DMS 273 treated with DMSO at 0.1 percent for 48 hours (cell line): ENCODE measurements at places on chromosomes 5 and 9.

GRCh38 chr9:124858330-124859046 lies 3.3 kb downstream of the RPL35 start:
- DNase-seq = no peak

- DNase-seq = no peak
Measured at GRCh38 chr5:99973779-99974178, 561.4 kb upstream of the FAM174A start.

DNA sequence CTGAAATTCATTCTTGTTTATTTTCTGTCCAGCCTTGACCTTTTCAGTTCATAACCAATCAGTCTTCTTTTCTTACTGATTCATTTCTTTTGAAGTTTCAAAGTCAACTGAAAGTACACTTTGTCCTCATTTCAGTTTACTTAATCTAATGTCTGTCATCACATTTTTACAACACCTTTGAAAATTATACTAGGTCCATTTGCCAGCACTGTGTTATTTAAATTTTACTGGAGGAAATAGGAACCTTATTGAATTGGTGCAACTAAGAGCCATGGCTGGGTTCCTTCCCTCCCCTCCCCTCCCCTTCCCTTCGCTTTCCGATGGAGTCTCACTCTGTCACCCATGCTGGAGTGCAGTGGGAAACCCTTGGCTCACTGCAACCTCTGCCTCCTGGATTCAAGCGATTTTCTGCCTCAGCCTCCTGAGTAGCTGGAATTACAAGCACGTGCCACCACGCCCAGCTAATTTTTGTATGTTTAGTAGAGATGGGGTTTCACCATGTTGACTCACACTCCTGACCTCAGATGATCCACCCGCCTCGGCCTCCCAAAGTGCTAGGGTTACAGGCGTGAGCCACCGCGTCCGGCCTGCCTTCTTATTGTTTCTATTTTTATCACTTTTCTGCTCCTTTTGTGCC lies 6.3 kb downstream of the RMI1 start:
- DNase-seq = no peak

- DNase-seq = no peak
Measured at GRCh38 chr5:78628270-78628992, 20.1 kb downstream of the LHFPL2 start.

GRCh38 chr9:32776201-32776600 lies 7.1 kb upstream of the TMEM215 start:
- no peak for DNase-seq

DNA sequence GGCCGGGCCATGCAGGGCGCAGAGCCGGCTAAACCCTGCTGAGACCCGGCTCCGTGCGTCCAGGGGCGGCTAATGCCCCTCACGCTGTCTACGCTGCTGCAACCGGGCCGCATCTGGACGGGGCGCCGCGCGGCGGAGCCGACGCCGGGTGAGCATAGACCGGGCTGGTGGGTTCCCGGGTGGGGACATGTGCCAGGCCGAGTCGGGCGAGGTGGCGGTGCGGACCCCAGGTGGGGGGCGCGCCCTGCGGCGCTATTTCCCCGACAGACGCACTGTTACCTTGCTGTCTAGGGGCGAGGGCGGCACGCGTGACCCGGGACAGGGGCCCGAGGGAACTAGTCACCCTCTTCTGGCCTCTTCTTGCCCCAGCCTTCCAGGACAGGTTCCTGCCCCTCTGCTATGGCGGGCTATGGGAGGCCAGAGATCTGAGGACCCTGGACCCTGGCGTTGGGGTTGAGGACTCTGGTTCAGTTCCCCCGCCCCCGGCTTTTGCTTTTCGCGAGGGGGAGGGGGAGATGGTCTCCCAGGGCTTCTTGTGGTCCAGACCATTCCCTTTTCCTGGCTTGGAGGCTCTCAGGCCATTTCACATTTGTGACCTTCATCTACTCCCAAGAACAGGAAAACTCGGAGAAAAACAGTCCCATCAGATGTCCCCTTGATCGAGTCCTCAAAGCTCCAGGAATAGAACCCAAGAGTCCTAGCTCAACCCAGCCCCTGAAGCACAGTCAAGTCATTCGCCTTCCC lies 536 bp downstream of the SLC27A4 start:
- DNase-seq = no peak

DNA sequence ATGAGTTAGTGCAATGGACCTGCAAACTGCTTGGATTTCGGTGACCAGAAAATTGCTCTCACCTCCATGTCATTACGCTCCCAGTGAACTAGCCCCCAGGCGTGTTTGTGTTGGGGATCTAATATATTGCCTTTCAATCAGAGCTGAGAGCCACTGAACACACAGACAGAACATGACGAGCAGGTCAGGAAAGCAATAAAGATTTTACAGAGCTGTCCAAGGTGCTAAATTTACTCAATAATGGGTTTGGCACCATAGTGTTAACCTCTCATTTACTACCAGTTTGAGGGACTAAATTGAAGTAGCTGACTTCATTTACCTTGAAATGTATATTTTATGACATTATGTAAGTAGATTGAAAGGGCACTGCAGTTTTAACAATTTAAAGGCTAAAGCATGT lies 383.0 kb downstream of the EBF1 start:
- DNase-seq = no peak

DNA sequence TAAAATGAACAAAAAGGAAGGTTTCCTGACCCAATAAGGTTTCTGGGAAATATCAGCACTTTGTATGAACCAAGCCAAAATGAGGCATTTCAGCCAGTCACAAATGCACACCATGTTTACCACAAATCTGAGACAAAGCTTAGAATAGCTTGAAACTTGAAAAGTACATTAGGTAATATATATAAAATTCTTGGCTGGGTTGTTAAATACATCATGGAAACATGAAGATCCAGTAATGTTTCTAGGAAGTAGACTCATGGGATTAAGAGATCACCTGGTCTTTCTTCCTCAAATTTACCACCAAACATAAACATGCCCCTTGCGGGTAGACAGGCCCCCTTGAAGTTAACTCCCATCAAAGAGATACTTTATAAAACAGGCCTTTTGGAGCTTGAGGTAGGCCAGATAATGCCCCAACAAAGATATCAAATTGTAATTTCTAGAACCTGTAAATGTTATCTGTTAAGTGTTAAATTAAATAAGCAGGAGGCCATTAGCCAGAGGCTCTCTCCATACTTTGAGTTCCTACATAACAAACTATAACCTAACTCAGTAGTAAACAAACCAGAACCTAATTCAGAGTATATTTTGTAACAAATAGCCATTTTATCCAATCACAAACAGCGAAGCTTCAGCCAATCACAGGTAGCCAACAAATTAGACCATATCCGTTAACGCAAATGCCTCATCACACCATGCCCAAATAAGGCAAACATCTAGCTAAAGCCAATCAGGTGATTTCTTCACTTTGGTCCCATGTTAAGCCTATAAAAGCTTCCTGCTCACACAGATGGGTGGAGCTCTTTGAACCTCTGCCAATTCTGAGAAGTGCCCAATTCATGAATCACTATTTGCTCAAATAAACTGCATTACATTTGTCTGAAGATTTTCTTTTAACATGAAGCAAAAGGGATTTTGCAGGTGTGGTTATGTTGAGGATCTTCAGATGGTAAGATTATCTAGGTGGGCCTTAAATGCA lies 127.9 kb upstream of the TARS1 start:
- no peak for DNase-seq

- DNase-seq = no peak
Measured at GRCh38 chr9:77747163-77747562, 99.0 kb upstream of the GNA14 start.

- DNase-seq = no peak
Measured at GRCh38 chr5:6424110-6424659, 24.5 kb upstream of the UBE2QL1 start.

DNA sequence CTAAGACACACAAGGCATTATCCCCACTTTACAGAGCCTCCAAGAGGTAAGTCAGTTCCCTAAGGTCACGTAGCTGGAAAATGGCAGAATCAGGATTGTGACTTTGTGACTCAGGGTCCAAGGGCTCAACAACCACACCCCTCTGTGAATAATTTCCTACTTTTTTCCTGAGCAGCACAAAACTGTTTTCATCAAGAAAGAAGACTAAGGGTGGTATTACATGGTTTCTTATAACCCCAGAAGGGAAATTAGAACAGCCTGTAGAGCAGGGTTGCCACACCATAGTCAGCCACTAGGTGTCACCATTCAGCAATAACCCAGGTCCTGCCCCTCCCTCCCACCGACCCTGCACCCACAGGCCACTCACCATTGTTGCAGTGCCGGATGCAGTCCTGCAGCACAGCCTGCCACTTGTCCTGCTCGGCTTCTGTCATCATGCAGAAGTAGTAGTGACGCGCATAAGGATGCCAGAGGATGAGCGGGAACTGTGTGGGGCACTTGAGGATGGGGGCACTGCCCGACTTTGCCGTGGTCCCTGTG lies 72.1 kb downstream of the LRSAM1 start:
- DNase-seq = no peak

DNA sequence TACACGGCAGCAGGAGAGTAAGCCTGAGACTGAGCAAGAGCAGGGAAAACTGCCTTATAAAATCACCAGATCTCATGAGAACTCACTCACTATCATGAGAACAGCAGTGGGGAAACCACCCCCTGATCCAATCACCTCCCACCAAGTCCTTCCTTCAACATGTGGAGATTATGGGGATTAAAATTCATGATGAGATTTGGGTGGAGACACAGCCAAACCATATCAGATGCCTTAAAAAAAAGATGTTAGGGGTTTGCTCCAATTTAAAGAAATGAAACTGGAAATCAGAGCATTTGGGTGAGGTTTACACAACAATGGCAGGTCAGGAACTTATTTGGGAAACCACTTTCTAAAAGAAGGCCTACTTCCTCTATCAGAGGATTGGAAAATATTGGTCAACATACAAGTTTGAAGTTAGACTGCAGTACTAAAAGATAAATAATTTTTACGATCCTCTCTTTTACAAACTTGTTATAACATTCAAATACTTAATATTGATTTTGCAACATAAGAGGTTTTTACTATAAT lies 105.1 kb downstream of the FBN2 start:
- DNase-seq = no peak
